Activated naive CD4-positive, alpha-beta T cell treated with anti-CD3 and anti-CD28 coated beads, Interleukin-2, amount 10 ng/mL, durations not matched to agents 7 days and 5 days (primary cell): ENCODE measurements at places on chromosomes 7 and 10.

DNA sequence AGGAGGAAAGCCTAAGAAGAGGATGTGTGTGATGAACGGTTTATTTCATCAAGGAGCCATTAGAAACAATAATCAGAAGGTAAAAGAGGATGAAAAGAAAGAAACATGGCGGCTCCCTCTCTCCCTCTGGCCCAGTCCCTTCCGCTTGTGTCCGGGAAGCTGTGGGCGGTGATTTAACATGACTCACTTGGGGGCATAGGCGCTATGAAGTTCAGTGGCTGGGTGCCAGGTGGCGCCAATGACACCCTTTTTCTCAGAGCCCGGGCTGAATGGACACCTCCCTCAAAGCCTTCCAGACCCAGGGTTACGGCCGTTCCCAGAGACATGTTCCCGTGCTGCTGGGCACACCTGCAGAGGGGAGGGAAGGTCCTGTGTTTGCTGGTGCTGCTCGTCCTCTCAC is 244.0 kb downstream of the SKAP2 start:
- no peak overlapping the region for H3K27ac ChIP-seq
- H3K4me1 ChIP-seq, result no peaks in the 10 kb centered on the region
- no peaks in the 10 kb centered on the region for H3K36me3 ChIP-seq
- peaks cover 27% of the 10 kb centered on the region for H3K27me3 ChIP-seq

DNA sequence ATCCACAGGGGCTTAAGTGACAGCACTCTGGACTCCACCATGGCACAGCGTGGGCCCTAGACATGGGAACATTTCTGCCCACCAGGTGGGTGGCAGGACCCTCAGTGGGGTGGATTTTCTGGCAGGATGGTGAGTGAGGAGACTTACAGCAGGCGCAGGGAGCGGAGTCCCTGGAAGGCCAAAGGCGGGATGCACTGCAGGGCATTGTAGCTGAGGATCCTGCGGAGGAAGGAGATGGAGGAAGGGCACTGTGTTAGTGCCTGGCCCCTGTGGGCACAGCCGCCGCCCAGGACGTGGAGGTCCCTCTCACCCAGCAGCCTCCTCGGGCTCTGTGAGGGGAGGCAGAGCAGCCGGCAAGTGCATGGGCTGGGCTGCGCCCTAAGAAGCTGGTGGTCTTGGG is 154.3 kb downstream of the SLIT1 start:
- no peak overlapping the region for H3K4me3 ChIP-seq
- H3K36me3 ChIP-seq, result no peaks in the 10 kb centered on the region
- H3K4me1 ChIP-seq, result no peaks in the 10 kb centered on the region
- no peak for DNase-seq
- H3K27me3 ChIP-seq, result peaks cover 10% of the 10 kb centered on the region

DNA sequence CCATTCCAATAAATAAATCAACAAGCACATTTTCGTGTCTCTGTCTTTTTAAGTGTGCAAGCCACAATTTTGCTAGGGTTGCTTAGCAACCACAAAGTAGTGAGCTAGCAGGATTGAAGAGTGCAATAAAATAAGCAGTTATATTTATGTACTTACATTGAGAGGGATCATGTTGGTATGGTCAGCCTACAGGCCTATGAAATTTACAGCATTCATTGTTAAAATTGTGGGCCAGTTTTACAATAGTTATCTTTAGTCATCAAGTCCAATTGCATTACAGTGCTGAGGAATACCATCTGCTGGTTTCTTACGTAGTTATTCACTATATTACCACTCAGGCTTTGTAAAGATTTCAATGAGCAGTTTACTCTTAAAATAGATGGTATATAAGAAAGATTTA is 192.5 kb upstream of the POT1 start:
- no peak for DNase-seq
- no peak overlapping the region for H3K4me3 ChIP-seq
- no peaks in the 10 kb centered on the region for H3K36me3 ChIP-seq
- H3K27me3 ChIP-seq, result no peaks in the 10 kb centered on the region
- no peaks in the 10 kb centered on the region for H3K4me1 ChIP-seq

DNA sequence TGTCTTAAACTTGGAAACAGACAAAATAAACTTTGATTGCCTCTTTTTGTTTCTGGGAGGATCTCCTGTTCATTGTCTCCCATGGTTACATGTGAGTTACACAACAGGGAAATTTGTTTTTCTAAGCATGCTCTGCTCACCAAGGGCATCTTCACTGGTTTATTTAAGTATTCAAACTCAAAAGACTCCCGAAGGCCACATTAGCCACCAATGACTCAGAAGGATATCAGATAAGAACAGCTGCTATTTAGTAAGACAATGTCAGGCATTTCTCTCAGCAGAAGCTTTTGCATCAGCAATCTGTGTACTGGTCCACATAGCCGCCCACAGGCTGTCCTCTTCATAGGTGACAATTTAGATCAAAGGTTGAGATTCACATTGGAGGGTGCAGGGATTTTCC is 19.3 kb downstream of the OR6B1 start:
- H3K4me3 ChIP-seq, result no peak overlapping the region
- H3K36me3 ChIP-seq, result no peaks in the 10 kb centered on the region
- no peaks in the 10 kb centered on the region for H3K4me1 ChIP-seq
- no peak overlapping the region for H3K27ac ChIP-seq
- no peak for DNase-seq

- DNase-seq, result no peak
- H3K36me3 ChIP-seq, result no peaks in the 10 kb centered on the region
- H3K4me3 ChIP-seq, result no peak overlapping the region
Measured at GRCh38 chr10:91567815-91568214, 65.1 kb downstream of the PPP1R3C start.

DNA sequence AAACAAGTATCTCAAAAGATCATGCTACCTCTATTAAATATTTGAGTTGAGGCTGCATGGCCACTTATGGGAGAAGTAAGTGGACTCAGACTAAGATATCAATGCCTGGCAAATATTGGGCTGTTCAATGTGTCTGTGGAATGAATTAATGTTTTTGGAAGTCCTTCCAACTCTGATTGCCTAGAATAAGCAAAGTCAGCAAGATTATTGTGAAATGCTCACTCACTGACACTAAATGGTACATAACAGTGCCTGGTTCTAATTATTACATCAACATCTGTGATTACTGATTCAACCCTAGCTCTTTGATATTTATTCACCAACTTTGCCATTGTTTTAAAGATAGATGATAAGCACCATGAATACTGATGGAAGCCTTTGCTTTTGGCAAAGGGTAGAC is 45.5 kb upstream of the HDAC9 start:
- no peaks in the 10 kb centered on the region for H3K36me3 ChIP-seq
- no peaks in the 10 kb centered on the region for H3K4me1 ChIP-seq
- H3K4me3 ChIP-seq, result no peak overlapping the region
- no peaks in the 10 kb centered on the region for H3K27me3 ChIP-seq
- no peak overlapping the region for H3K27ac ChIP-seq
- no peak for DNase-seq

DNA sequence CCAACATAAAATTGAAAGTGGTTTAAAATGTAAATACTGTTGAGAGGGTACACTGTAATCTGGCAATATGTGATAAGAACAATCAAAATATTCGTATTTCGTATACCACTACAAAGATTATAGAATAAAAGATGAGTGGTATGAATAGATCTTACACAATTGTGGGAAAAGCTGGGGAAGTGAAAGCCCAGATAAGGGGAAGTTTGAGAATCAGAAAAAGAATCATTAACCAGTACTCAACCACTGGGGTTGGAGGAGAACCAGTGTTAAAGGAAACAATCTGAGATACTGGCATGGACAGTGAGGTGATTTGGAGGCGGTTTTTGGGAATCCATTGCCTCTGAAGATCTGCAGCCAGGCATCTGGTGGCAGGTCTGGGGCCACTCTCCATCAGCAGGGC is 59.7 kb upstream of the CDK14 start:
- H3K27me3 ChIP-seq, result no peaks in the 10 kb centered on the region
- no peak overlapping the region for H3K4me3 ChIP-seq
- no peak for DNase-seq
- H3K27ac ChIP-seq, result no peak overlapping the region
- no peaks in the 10 kb centered on the region for H3K36me3 ChIP-seq

GRCh38 chr7:873367-874002 is 2.9 kb upstream of the GET4 start:
- no peaks in the 10 kb centered on the region for H3K27me3 ChIP-seq
- H3K4me3 ChIP-seq, result no peak overlapping the region
- DNase-seq, result peak; percentile 74
- peaks cover 29% of the 10 kb centered on the region for H3K36me3 ChIP-seq
- peak overlapping the region; percentile 58 for H3K27ac ChIP-seq

GRCh38 chr7:148390381-148390780 is 200.2 kb upstream of the C7orf33 start:
- no peak overlapping the region for H3K27ac ChIP-seq
- no peaks in the 10 kb centered on the region for H3K36me3 ChIP-seq
- peaks cover 10% of the 10 kb centered on the region for H3K27me3 ChIP-seq
- no peak for DNase-seq
- no peaks in the 10 kb centered on the region for H3K4me1 ChIP-seq

DNA sequence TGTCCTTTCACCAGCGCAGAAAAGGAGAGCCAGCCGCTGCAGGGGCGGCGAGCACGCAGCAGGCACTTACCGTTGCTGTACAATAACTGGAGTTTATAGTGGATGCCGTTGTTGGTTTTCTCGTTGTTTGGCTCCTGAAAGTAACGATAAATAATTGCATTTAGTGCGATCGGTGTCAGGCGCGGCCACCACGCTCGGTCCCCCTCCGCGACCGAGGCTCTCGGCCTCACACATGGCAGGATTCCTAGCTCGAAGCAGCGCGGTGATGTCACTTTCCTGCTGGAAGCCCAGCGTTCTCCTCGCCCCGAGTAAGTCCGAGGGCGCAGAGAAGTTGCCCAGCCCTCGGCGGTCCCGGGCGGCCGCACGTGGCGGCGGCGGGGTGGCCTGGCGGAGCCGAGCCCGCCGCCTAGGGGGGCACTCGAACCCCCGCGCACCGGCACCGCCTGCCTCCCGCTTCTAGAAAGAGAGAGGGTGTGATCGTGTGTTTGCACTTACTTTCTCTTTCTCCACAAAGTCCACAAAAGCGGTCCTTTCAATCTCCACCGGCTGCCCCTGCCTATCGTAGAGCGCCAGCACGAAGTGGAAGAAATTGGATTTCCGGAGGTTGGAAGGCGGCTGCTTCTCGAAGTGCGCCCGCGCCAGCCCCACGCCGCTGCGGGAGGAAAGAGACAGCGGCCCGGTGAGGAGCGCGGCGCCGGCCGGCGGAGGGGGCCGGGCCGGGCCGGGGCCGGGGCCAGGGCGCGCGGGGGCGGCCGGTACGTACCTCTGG is 1.0 kb downstream of the EBF3 start:
- DNase-seq, result peak; percentile 40
- peaks cover 97% of the 10 kb centered on the region for H3K27me3 ChIP-seq
- peaks cover 9% of the 10 kb centered on the region for H3K36me3 ChIP-seq

GRCh38 chr7:100173806-100174495 is 3.2 kb downstream of the GPC2 start:
- H3K4me3 ChIP-seq, result no peak overlapping the region
- peaks cover 68% of the 10 kb centered on the region for H3K4me1 ChIP-seq
- H3K36me3 ChIP-seq, result peaks cover 4% of the 10 kb centered on the region
- DNase-seq, result no peak
- H3K27me3 ChIP-seq, result peaks cover 56% of the 10 kb centered on the region

DNA sequence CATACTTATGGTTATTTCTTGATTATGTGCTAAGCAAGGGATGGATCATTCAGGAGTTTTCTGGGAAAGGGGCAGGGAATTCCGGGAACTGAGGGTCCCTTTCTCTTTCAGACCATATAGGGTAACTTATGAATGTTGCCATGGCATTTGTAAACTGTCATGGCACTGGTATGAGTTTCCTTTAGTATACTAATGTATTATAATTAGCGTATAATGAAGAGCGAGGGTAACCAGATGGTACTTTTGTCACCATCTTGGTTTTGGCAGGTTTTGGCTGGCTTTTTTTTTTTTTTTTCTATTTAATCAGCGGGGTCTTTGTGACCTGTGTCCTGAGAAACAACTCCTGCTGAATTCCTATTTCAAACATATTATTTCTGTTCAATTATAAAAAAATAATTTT is 237.6 kb upstream of the PTER start:
- H3K4me1 ChIP-seq, result peaks cover 23% of the 10 kb centered on the region
- no peak for DNase-seq
- H3K27ac ChIP-seq, result no peak overlapping the region
- no peaks in the 10 kb centered on the region for H3K27me3 ChIP-seq
- no peaks in the 10 kb centered on the region for H3K36me3 ChIP-seq

DNA sequence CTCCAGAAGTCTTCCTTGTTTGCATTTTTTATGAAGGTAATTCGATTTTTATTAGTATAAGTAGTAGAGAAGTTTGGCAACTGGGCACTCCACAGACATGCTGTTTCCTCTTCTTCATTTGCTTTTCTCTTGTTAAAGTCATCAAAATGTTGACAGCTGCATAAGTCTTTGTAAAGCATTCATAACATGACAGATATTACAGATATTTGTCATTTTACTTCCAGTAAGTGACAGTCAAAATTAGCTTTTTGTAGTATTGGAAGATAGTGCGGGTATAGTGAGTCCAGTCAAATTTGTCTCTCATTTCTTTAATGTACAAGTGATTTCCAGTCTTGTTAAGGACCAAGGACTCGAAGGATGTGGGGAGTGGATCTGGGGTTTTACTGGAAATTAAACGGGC is 247.1 kb downstream of the LRMDA start:
- H3K4me1 ChIP-seq, result no peaks in the 10 kb centered on the region
- H3K27ac ChIP-seq, result no peak overlapping the region
- no peak overlapping the region for H3K4me3 ChIP-seq
- H3K27me3 ChIP-seq, result no peaks in the 10 kb centered on the region
- H3K36me3 ChIP-seq, result no peaks in the 10 kb centered on the region
- DNase-seq, result no peak

GRCh38 chr7:88203401-88203800 is 16.4 kb downstream of the SRI start:
- no peak overlapping the region for H3K27ac ChIP-seq
- no peak for DNase-seq
- H3K4me3 ChIP-seq, result no peak overlapping the region
- H3K27me3 ChIP-seq, result no peaks in the 10 kb centered on the region
- peaks cover 43% of the 10 kb centered on the region for H3K36me3 ChIP-seq

DNA sequence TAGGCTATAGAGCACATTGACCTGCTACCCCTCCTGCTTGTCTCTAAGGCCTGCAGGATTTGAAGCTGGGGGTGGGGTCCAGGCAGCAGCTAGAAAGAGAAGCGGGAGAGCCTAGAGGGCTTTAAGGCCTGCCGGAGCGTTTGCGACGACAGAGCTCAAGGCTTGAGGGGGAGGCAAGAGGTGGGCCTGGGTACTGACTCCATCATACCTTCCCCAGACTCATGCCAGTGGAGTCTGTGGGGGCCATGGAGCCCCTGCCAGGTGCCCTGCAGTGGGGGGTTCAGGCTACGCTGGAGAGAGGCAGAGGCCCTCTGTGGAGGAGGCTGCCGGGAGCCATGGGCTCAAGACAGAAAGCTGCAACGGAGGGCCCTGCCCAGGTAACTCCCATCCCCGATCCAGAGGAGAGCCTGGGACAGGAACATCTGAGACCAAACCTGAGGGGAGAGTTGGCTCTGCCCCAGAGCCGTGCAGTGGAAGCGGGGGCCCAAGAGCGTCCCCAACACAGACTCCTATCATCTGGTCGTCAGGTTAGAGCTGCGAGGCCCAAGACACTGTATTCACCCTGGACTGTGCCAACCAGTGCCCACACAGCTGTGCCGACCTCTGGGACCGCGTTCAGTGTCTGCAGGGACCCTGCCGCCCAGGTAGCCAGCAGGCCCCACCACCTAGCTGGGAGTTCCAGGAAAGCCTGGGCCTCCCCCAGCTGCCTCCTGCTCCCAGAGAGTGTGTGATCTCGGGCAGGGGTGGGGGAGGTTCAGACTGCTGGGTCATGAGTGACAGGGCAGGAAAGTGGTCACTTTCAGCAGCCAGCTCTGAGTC is 13.2 kb upstream of the ZNF862 start:
- no peak overlapping the region for H3K4me3 ChIP-seq
- no peaks in the 10 kb centered on the region for H3K4me1 ChIP-seq
- no peaks in the 10 kb centered on the region for H3K36me3 ChIP-seq

- peaks cover 23% of the 10 kb centered on the region for H3K27me3 ChIP-seq
- DNase-seq, result no peak
- H3K4me3 ChIP-seq, result no peak overlapping the region
- H3K36me3 ChIP-seq, result no peaks in the 10 kb centered on the region
- H3K4me1 ChIP-seq, result no peaks in the 10 kb centered on the region
Measured at GRCh38 chr7:36072620-36073019, 80.4 kb upstream of the EEPD1 start.
